ENCODE measurements at places on chromosomes 5 and 9. TPM values are rescaled to one million over a fixed set of nuclear protein-coding genes. Genes with fewer than 3 reads are reported as not detected.

HAPLN1 gene
- total RNA-seq: 7.8 TPM

GRCh38 chr5:55226934-55227663 is at the start of gene MCIDAS:
MCIDAS (minus strand) TSS chr5:55227315; CDS start chr5:55227138, 177 bp downstream.
- DNase-seq: peak; percentile 61

DNA sequence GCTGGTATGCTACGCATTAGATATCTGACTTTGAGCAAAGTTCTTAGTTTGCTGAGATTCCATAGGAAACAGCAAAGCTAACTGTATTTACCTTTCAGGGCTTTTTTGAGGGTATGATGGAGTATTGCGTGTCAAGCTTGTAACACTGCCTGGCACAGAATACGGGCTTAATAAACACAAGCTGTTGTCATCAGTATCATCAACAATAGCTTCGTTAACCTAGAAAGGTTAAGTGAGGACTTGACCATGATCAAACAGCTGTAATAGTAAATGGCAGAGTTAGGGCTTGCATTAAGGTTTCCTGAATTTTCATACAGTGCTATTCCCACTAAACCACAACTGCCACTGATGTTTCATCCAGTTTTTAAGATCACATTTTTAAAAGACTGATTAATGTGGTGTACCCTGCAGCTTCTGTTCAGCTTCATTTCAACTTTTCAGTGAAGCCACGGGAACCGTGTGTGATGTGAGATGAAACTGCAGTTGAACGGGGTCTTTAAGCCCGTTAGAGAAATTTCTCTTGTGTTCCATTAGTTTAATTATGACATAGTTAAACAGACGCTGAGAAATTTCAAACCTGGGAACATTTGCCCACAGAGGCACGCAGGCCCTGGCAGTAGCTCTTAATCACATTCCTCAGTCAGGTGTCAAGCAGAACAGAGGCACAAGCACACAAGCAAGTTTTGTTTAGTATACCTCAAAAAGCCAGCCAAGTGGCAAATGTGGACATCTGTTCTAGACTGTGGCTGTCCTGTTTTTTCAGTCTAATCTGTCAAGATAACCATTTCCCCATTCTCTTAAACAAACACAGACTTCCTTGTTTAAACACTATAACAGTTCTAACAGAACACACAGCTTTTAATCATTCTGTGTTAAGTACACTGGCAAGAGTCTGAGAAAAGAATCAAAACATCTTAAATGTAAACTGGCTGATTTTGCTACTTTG is 147.1 kb downstream of the ZNF608 start:
- DNase-seq: peak; percentile 48

- peak; percentile 95 for DNase-seq
Observed at GRCh38 chr9:129910628-129911567, 75.6 kb downstream of the USP20 start.

DNA sequence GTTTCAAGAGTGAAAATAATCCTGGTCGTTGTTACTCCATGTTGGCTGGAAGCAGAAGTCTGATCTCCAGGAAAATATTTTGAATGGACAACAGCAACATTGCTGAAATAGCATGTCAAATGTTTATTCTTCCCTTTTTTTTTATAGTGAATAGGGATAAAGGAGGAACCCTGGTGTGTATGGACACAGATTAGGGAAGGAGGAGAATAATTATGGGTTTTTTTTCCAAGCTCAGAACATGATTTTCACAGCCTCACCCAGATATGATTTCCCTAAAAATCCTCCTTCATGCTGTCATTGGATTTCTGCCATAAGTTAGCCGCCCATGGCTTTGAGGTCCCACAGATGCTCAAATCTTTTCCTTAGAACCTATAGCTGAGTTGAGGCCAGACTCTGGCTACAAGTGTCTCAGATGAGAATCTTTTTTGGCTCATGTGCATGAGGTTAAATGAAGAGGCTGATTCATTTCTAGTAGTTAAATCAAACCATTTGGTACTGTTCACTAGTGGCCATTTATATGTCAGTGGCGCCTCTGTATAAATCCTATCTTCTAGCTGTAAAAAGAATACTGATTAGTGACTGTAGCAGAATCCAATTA is 65.5 kb upstream of the LIFR start:
- no peak for DNase-seq

GRCh38 chr5:132193165-132193694 is 34.4 kb downstream of the P4HA2 start:
- no peak for DNase-seq

DNA sequence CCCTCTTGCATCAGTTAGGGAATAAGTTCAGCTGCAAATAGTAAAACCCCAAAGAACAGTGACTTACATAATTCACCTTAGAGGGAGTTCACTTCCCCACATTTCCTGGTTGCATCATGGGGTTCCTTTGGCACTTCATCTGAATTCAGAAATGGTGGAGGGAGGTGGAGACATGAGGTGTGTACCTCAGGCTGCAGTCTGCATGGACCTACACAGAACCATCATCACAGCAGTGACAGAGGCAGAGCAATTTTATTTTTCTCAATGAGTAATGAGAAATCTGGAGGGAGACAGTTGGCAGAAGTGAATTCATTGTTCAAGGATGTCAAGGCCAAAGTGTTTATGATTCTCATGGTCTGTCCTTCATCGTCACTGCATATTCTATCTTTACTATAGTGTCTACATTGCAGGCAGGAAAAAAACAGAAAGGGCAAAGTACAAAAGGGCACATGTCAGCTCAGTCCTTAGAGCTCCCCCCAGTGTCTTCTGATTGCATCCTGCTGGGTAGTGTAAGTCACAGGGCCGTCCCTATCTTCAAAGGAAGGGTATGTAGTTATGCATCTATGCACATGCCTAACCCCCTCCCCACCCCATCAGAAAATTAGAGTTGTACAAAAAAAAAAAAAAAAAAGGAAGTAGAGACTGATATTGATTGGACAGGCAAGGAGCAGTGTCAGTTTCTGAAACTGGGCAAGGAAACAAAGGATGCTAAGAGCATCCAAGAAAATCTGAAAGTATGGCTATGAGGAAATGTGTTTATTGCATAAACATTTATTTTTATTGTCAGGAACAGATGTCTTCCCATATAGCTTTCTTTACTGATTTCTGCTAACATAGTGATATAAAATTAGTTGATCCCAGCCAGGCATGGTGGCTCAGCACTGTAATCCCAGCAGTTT is 132.7 kb upstream of the APC start:
- DNase-seq: peak; percentile 28

GRCh38 chr5:129096382-129096991 is 1.9 kb downstream of the ISOC1 start:
- peak; percentile 31 for DNase-seq

Data from PC-3 (cell line).